ENCODE measurements at places on chromosomes 3 and 15.

GRCh38 chr3:35383719-35384555 is 255.4 kb upstream of the ARPP21 start:
- DNase-seq = peak; percentile 67

- no peak for DNase-seq
Measured at GRCh38 chr3:10955711-10956453, 36.7 kb upstream of the SLC6A1 start.

- DNase-seq = no peak
Measured at GRCh38 chr3:171284308-171285075, 175.7 kb downstream of the TNIK start.

GRCh38 chr3:142318331-142318730 is 92.9 kb upstream of the GK5 start:
- DNase-seq = no peak

GRCh38 chr3:69784954-69785514 is 45.8 kb downstream of the MITF start:
- no peak for DNase-seq

DNA sequence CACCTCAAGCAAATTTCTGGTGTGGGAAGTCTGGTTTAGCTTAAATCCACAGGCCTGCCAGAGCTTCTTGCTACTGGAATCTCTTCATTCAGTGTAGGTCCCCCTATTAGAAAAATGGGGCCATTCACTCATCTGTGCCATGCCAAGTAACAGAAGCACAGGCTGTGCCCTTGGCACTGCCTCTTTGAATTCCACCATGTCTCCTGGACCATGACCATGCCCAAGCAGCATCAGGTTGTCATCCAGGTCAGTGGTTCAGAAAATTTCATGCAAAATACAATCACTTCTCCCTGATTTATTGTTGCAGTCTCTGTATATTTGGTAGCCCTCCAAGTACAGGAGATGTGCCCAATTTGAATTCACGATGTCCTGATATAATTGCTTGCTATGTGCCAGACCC is 602.1 kb upstream of the ZNF385D start:
- DNase-seq = peak; percentile 79

- DNase-seq = no peak
Measured at GRCh38 chr3:58084788-58085543, 76.7 kb downstream of the FLNB start.

DNA sequence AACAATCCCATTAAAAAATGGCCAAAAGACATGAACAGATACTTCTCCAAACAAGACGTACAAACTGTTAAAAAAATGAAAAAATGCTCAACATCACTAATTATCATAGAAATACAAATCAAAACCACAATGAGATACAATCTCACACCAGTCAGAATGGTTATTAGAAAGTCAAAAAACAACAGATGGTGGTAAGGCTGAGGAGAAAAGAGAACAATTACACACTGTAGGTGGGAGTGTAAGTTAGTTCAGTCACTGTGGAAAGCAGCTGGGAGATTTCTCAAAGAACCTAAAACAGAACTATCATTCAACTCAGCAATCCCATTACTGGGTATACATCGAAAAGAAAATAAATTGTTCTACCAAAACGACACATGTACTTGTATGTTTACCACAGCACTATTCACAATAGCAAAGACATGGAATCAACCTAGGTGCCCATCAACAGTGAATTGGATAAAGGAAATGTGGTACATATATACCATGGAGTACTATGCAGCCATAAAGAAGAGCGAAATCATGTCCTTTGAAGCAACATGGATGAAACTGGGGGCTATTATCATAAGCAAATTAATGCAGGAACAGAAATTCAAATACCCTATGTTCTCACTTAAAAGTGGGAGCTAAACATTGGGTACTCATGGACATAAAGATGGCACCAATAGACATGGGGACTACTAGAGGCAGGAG is 51.5 kb downstream of the MYO1E start:
- no peak for DNase-seq

DNA sequence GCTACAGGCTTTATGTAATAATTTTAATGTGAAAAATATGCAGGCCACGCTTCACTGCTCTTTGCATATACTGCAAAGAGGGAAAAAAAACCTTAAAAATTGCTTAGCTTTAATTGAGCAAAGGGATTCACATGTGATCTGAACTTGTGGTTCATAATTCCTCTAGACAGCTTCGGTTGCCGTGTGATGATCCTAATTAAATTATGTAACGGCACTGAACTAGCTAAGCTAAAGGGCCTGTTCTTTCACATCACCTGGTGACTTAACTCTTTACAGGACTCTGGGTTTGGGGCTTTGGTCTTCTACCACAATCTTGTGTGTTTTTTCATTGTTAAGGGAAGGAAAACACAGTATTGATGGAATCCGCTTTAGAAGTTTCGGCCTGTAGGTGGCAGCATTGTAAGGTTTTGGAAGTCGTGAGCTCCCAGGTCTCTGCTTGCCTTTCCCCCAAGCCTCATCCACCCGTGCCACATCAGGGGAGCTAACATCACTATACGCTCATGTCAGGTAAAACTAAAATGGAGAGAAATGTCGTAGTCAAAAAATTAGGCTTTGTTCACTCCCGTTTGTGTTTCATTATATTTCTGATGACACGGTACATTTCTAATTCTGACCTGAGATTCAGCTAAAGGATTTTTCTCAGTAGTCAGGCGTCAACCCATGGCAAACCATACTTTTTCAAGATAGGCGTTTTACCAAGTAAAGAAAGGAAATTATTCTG is 205.6 kb upstream of the DPH6 start:
- peak; percentile 31 for DNase-seq

DNA sequence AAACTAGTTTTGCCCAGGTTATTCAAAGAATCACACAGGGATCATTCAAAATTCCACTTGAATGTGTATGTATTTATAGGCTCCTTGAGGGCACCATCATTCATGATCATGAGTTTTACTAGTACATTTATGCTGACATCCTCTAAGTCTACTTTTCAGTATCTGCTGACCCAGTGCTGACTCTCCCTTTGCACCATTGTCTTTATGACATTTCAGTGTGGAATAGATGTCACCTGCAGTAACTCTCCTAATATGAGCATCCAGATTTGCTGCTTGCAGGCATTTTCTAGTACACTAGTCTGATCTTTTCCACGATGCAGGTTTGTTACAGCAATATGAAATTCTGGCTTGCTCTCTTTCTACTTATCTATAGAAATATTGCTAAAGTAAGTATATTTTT is 1603.5 kb downstream of the SI start:
- DNase-seq = no peak

DNA sequence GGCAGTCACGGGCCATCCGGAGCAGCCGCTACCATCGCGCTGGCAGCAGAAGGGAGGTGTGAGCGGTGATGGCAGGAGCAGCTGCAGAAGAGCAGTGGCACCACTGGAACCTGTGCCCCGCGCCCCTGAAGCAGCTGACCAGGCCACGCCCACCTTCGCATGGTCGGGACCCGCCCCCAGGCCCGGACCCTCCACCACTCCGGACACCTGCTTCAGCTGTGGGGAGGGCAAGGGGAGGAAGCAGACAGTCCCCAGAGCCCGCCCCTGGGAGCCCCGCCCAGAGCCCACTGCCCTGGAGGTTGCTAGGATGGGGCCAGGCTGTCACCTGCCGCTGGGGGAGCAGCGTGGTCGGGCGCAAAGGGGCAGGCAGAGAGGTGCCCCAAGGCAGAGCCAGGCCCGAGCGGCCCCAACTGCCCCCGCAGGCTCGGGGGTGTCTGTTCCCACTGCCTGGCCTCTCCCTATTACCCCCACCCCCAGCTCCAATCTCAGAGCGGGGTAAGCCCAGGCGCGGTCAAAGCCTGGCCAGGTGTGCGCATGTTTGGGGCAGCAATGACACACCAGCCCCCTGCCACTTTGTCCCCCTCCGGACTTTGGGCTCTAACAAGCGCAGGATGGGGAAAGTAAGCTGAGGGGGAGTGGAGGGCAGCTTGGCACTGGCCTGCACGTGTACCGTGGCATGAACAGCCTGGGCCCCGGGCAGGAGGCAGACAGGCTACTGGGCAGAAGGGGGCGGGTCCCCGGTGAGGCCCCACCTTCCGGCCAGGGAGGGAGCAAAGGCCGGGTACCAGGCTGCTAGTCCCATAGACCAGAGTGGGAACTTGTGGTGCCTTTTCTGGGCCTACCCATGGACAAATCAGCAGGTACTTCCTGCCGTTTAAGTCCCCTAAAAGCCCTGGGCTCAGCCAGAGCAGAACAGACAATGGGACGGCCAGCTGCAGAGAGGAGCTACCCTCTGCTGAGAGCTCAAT is 8.7 kb downstream of the SPCS1 start:
- DNase-seq = no peak

DNA sequence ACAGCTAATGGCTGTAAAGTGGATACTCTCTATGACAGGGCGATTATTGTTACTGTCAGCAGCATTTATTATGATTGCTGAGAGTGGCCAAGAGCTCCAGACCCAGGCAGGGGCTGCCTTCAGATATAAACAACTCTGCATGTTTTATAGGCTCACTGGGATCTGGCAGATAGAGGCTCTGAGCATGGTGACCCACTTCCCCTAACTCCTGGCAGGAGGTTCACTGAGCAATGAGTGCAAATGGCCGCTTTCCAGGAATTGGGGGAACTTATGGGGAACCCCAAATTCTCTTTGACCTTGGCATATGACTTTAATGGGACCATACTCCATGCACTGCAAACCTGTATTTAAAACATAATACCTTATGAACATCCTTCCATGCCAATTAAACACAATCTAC is 59.0 kb downstream of the SCN5A start:
- no peak for DNase-seq

DNA sequence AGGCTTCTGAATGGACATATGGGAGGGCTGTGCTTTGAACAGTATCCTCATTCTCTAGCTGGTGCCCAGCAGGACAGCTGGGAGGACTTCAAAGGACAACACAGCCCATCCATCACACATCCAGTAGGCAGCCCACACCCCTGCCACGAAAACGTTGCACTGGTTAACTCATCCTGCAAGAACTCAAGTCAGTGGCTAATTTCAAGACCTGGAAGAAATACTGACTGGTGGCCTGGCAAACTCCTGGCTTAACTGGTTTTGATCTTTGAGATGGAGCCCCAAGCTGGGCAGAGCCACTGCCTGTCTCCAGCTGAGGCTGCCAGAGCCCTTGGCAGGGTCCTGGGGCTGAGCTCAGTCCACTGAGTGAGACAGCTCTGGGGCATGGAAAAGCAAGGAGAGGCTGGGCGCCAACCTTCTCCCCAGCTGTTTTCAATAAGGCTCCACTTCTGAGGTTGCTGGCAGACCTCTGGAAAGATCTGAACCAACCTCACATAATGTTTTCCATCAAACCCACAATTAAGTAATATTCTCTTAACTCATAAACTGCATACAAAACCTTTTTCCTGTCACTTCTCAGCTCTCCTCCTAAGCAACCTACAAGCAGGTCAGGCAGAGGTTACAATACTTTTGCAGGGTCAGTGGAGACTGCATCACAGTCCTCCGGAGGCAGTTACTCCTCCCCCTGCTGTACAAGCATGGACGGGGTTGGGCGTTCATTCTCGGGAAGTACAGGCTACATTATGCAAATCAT is 110.3 kb downstream of the MYLK start:
- no peak for DNase-seq

- DNase-seq = no peak
Measured at GRCh38 chr3:78647726-78648125, 1120.1 kb downstream of the ROBO1 start.

- no peak for DNase-seq
Measured at GRCh38 chr3:85164436-85164835, 205.6 kb downstream of the CADM2 start.

GRCh38 chr15:40183636-40184463 is 23.0 kb downstream of the BUB1B start:
- no peak for DNase-seq

DNA sequence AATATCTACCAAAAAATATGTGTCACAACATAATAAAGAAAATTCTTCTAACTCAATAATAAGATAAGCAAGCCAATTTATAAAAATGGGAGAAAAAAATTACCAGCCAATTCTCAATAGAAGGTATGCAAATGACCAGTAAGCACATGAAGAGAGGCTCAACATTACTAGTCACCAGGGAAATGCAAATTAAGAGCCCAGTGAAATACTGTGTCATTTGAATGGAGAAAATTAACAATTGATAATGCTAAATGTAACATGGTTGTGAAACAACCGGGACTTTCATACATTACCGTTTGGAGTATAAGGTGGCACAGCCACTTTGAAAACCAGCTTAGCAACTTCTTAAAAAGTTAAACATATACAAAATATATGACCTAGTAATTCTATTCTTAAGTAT is 460.7 kb downstream of the IGSF11 start:
- no peak for DNase-seq

DNA sequence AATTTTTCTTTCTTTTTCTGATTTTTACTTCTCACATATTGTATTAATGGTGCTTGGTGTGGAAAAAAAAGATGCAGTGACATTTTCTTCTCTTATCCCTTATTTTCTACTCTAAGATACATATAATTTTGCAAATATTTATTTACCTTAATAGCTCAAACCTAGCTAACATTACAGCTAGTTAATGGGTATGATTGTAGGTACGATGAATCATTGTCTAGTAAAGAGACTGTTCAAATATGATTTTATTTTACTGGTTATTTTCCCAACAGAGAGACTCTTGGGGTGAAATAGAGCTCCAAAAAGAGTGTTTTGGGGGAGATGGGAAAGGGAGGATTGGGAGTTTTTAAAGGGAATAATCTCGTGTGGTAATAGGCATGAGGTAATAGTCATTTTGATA is 206.0 kb downstream of the RBMS3 start:
- DNase-seq = no peak

GRCh38 chr3:108046247-108046646 is 44.6 kb downstream of the CD47 start:
- no peak for DNase-seq

- peak; percentile 25 for DNase-seq
Measured at GRCh38 chr3:144643771-144644198, 672.2 kb downstream of the DIPK2A start.

GRCh38 chr3:126208606-126209256 is 28.3 kb upstream of the ALDH1L1 start:
- no peak for DNase-seq

GRCh38 chr3:144774897-144775296 is 803.3 kb downstream of the DIPK2A start:
- no peak for DNase-seq

DNA sequence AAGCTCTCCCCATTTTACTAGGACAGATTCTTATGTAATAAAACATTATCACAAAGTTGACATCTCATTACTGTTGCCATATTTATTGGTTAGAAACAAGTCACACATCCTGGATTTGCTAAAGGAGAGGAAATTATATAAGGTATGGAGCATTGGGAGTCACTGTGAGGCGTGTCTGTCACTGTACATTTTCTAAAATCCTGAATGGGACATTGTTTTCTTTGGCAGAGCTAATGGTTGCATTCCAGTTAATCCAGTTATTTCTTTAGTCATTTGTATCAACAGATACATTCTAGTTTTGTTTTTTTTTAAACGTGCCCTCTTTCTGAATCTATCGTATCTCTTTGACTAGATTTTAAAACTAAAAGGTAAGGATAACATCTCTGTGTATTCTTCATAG is 70.2 kb upstream of the MITF start:
- DNase-seq = no peak

GRCh38 chr3:15175605-15176004 is 30.4 kb upstream of the CAPN7 start:
- no peak for DNase-seq

- DNase-seq = no peak
Measured at GRCh38 chr3:4743371-4743770, 235.9 kb upstream of the BHLHE40 start.

All from cerebellum (tissue), 4 donors.